ENCODE measurements at places on chromosomes 12 and 14. TPM values are rescaled to one million over a fixed set of nuclear protein-coding genes. Genes with fewer than 3 reads are reported as not detected.

DNA sequence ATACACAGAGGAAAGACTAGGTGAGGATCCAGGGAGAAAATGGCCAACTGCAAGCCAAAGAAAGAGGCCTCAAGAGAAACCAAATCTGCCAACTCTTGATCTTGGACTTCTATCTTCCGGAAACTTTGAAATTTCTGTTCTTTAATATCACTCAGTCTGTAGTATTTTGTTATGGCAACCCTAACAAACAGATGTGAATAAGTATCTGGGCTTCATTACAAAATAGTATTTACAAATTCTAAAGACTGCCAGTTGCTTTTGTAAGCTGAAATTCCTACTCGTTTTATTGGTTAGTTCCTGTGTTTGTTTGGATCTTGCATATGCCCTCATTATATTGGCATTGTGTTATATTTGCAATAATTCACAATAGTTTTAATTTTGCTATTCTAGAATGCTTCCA, 143.2 kb upstream of the USP15 start:
- no peak for DNase-seq

Gene NEUROD4
- total RNA-seq, result not detected

DNA sequence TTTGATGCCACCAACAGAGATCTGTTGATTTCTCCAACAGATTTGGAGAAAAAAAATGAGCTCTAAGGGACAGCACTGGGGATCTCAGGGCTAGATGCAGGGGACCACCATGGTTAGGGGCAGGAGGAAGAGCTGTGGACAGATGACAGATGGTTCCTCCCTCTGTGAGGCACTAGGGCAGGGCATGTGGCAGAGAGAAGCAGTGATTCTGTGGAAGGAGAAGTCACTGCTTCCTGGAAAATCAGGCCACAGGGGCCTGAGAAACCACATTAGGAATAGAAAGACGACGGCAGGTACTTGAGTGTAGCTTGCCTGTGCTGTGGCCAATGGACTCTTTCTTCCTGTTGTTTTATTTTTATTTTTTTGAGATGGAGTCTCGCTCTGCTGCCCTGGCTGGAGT, 24.9 kb upstream of the TMED2 start:
- DNase-seq, result no peak

DNA sequence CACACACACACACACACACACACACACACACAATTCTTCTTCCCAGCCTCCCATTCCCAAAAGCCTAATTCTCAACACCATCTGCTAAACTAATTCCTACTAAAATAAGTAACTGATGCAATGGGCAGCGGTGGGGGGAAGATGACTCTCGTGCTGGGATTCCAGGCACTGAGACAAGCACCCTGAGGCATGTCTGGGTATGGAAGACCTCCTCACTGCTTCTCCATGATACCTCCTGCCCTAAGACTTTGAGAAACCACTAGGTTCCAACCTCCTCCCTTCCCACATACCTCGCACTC, 789 bp upstream of the VWF start:
- no peak for DNase-seq

Gene FAM222A
- total RNA-seq, result 4.4 TPM

Gene SRRM4
- not detected for total RNA-seq

GRCh38 chr12:26056335-26056734, 68.5 kb downstream of the BHLHE41 start:
- DNase-seq, result no peak

DNA sequence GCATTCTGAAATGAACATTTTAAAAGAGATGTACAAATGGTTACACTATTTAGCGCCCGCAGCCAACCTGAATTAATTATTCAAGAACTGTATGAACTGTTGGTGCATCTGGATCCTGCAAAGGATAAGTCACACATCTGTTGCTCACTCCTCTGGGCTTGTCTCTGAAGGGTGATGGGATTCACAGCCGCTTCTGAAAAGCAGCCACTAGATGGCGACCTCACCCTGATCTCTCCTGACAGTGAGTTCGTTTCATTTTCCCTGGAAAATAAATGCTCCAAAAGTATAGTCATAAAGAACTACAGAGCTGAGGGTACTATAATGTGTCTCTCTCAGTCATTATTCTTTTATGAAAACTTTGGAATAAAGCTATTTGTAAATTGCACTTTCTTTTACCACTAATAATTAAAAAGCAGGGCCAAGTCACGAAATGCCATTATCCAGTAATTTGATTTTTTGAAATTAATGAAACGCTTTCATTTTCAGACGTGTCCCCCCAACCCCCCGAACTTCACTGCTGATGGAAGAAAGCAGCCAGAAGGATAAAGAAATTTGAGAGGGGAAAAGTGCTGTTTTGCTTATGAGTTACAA, 789.6 kb downstream of the NRXN3 start:
- no peak for DNase-seq

DNA sequence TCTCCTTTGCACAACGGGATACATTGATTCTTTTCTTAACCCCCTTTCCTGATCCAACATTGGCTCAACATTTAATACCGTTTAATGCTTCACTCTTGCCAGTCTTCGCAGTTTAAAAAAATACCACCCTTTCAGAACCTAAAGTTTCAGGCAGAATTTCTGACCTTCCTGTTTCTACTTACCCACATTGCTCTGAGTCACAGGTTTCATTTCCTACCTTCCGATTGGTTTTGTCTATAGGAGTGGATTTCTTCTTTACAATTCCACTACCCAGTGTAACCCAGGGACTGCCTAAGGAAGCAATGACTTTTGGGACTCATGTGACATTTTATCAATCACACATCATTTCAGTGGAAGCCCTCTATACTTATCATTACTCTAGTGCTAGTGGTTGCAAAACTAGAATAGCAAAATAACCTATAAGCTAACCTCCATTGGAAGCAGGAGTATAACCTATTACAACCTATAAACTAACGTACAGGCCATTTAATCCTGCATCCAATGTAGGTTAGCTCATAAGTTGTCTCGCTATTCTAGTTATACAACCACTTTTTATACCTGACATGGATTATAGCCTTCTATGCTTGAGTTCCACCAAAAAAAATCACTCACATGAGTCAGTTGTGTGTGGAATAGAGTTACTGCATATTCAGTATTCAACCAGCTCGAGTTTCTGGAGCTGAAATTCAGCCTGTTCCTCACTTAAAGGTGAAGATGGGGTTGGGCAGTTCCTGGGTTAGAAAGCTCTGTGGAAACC, 64.9 kb upstream of the KITLG start:
- DNase-seq, result no peak

Gene GLI1
- 1.9 TPM for total RNA-seq

DNA sequence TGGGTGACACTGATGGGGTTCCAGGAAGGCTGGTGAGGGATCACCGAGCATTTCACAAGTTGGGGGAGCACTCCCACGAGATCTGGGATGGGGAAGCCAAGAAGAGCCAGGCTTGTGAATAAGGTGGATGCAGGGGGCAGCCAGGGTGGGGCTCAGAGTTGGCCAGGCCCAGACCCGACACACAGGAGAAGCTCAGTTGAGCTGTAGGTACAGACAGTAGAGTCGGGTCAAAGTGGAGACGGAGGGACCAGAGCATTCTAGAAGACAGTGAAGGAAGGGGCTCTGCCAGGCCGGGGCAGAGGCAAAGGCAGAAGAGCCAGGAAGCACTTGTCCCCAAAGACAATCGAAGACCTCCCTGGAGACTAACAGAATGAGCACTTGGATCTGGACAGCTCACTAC, 70.9 kb upstream of the BCL11B start:
- DNase-seq, result no peak

DNA sequence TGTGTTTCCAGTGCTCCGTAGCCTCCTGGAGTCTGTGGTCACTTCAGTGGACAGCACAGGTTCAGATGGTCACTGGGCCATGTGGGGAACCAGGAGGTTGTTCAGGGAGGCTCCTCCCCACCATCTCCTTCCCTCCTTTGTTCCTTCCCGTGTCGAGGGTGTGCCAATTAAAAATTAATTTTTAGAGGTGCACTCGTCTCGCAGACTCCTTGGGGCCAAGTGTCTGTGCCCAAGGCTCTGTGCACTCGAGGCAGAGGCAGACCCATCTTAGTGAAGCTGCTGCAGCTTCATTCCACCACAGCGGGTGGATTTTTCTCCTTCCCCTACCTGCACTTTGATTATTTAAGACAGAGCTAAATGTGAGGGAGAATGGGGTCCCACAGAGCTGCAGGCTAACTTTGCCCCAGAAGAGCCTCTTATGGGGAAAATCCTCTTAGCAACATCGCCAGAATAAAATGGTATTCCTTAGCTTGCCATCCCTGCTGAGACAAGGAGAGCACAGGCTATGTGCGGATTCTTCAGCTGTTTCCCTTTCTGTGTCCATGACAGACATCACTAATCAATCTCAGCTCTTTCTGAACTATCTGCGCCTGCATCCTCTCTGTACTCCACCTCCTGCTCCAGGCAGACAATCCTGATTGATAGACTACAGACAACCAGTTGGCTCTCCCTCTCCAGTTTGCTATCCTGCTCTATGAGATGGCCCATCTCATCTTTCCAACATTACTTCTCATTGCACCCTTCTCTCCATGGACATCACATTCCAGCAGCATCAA, 159.5 kb downstream of the VRK1 start:
- DNase-seq, result no peak

Gene LRRC10
- total RNA-seq, result not detected

Gene STAC3
- total RNA-seq, result 2.4 TPM

GRCh38 chr12:111362687-111363475, 6.0 kb downstream of the PHETA1 start:
- no peak for DNase-seq

Gene PPP4R4
- not detected for total RNA-seq

GRCh38 chr14:76585616-76586015, 175.7 kb upstream of the VASH1 start:
- no peak for DNase-seq
